Caco-2 (cell line): ENCODE measurements at places on chromosomes 16 and 17. TPM values are rescaled to one million over a fixed set of nuclear protein-coding genes. Genes with fewer than 3 reads are reported as not detected.

DNA sequence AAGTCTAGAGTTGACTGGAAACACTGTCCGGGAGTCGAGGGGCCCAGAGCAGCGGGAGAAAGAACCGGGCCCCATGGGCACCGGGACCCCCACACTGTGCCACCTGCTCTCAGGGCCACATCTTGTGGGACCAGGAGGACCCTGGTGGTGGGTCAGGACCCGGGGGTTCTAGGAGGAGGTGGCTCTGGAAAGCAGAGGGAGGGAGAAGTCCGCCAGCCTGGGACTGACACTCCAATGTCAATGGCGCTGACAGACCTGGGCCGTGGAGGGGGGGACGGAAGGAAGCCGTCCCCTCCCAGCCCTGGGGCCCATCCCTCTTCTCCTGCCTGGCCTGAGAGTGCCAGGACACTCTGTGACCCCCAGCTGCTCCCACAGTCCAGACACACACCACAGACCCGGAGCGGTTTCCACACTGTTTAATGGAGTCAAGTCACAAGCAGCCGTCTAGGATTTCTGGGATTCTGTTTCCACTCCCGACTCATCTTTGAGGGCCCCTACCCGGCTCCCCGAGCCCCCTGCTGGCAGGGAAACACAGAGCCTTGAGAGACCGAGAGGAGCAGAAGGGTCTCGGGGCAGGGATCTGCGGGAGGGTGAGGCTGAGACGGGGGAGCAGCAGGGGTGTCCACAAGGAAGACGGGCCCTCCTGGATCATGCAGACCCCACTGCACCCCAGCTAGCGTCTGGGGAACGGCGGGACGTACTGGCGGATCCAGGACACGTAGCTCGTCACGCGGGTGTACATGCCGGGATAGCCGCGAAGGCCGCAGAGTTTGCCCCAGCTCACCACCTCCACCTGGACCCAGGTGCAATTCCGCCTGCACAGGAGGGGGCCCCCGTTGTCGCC is 23.5 kb upstream of the UBE2I start:
- no peak for DNase-seq

DNA sequence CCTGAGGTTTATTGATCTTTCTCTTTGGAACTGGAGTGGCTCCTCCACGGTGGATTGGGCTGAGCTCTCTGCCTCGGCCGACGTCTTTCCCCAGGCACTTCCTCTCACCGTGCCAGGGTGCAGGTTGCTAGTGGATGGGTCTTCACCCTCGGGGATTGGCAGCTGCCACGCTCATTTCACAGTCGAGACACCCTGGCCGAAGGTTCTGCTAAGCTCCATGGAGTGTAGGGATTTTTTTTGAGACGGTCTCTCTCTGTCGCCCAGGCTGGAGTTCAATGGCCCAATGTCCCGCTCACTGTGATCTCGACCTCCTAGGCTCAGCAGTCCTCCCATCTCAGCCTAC is 280.8 kb downstream of the SEC14L1 start:
- DNase-seq: no peak

- no peak for DNase-seq
These were observed 75.4 kb upstream of the ZNF750 start for GRCh38 chr17:82915010-82915756.

- no peak for DNase-seq
These were observed 27.0 kb downstream of the NPTX1 start for GRCh38 chr17:80449194-80449929.

DNA sequence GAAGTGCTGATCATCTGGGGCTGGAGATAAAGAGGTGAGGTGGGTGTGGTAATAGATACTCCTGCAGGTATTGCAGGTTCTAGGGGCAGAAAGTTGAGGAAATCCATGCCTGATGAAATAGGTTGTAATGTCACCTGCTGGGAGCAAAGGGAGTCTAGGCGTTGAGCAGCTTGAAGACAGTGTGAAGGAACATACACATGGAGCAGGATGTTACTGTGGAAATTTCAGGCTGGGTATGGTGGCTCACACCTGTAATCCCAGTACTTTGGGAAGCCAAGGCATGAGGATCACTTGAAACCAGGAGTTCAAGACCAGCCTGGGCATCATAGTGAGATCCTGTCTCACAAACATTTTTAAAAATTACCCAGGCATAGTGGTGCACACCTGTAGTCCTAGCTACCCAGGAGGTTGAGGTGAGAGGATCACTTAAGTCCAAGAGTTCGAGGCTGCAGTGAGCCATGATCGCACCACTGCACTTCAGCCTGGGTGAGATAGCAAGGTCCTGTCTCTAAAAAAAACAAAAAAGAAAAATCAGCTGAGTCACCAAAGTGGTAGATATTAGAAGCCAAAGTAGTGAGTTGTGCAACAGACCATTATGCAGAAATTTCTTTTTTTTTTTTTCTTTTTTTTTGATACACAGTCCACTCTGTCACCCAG is 9.1 kb upstream of the CRYBA1 start:
- no peak for DNase-seq

- DNase-seq: no peak
These were observed 84.3 kb downstream of the MARCHF10 start for GRCh38 chr17:62723842-62724241.

- DNase-seq: no peak
These were observed 479.5 kb downstream of the TMEM114 start for GRCh38 chr16:8110572-8111514.

DNA sequence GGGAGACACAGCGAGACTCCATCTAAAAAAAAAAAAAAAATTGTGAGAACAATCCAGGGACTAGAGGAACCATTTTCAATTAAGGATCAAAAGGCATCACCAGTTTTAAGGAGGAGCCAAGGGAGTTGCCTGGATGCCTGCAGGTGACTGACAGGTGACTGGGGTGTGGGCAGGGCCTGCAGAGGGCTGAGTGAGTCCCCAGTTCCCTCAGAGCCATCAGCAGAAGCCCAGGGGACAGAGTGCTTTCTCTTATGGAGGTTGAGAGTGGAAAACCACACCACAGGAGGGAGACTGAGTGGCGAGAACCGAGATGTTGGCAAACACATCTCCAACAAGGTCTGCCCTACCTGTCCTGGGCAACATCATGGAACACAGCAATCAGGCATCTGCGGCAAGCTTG is 27.1 kb upstream of the CREBBP start:
- DNase-seq: no peak

DNA sequence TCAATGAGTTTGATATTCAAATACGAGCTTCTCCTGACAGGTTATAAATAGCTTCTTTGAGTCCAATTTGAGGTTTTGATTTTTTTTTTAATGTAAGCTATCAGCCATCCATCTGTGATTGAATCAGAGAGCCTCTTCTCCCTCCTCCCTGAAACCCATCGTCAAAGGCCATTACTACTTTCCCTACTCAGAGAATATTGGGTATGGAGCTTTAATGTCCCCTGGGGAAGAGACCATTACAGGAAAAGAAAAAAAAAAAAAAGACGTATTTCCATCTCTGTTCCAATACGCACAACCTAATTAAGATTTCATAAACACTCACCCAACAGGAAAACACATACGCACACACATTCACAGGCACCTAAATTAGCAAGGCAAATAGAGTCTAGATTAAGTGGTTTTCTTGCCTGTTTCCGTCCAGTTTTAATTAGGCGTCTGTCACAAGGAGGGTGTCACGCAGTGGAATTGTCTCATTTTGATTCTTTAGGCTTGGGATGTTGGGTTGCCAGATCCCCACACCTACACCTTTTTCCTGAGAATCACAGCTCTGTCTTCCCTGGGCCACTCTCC is 194.3 kb upstream of the RPL38 start:
- DNase-seq: no peak

GRCh38 chr16:35449663-35450062 is 1990.3 kb downstream of the TP53TG3F start:
- DNase-seq: no peak

DNA sequence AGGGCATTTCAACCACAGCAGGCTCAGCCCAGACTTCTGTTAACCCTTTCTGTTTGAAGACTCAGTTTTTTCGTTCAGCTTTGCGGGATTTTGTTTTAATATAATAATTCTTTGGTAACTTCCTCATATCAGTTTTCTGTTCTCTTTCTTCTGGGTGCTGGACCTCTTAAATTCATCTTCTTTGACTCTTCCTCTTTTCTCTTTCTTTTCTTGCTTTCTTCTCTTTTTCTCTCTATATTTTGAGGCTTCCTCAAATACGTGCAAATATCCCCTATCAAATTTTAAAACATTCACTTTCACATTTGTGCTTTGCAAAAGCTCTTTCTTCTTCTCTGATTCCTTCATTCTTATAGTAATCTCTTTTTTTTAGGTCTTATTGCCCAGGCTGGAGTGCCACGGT is 136.3 kb downstream of the HS3ST3B1 start:
- DNase-seq: no peak

DNA sequence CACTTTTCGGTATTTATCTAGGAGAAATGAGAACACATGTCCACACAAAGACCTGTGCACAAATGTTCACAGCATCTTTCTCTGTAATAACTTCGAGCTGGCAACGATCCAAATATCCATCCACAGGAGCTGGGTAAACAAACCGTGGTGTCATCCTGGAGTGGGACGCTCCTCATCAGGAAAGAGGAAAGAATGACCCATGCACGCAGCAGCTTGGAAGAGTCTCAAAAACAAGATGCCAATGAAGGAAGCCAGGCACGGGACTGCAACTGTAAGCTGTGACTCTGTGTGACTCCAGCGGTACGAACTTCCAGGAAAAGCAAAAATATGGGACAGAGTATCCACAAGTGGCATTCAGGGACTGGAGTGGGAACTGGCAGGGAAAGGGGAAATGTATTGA is 36.7 kb upstream of the CIBAR2 start:
- DNase-seq: no peak

Gene CLEC10A
- not detected in 2 replicates for total RNA-seq

Gene ABCC12
- not detected in 2 replicates for total RNA-seq

Gene CHST6
- total RNA-seq: 1.1 and 1.3 TPM in 2 replicates

Gene PTX4
- total RNA-seq: not detected in 2 replicates
